ENCODE measurements at places on chromosomes 5 and 9.

GRCh38 chr5:149005077-149005892 lies 57.6 kb downstream of the SH3TC2 start:
- no peak for DNase-seq

- no peak for DNase-seq
These were observed 3.8 kb downstream of the P4HA2 start for GRCh38 chr5:132223861-132224260.

DNA sequence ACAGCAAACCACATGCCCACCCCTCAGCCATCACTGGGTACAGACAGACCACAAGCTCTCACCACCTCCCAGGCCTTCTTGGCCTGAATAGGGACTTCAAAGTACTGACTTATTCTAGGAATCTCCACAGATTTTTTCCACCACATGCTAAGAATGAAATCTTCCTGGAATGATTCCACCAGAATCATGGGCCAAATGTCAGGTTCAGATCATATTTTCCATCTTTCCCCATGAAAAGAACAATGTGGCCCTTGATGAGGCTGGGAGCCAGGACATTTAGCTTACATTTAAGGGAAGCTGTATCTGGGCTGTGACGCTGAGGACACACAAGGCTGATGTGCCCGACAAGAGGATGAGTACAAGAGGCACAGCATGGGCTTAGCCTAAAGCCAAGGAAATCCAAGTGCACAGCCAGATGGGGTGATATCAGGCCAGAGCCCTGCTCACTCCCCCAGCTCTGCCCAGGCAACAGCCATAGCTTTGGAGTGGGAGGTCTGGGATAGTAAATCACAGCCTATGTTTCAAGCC lies 28.1 kb downstream of the ACSL6 start:
- no peak for DNase-seq

DNA sequence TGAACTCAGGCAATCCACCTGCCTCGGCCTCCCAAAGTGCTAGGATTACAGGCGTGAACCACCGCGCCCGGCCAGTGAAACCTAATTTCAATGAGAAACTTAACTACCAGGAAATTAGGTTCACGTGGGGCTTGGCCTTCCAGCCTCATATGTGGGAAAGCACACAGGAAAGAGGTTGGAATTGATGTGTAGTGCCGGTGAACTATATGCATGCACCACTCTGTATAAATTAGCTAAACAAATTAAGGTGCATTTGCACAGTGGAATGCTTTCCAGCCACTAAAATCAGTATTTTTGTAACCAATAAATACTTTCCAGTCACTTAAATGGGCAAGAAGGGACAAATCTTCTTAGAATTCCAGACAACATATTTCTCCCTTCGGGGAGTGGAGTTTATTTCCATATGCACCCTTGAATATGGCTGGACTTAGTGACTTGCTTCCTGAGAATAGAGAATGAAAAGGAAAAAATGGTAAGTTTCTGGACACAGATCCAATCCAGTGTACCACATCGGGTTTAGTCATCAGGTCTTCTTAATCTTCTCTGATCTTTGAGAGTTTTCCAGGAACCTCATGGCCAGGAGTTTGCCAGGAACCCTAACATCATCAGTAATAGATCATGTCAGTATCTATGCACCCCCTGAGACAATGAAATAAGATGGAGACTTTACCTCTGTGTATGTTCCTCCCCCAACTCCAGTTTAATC lies 24.9 kb downstream of the ATOX1 start:
- no peak for DNase-seq

GRCh38 chr9:23731353-23731752 lies 94.7 kb downstream of the ELAVL2 start:
- no peak for DNase-seq

GRCh38 chr9:16150501-16150900 lies 597.7 kb downstream of the CCDC171 start:
- no peak for DNase-seq

DNA sequence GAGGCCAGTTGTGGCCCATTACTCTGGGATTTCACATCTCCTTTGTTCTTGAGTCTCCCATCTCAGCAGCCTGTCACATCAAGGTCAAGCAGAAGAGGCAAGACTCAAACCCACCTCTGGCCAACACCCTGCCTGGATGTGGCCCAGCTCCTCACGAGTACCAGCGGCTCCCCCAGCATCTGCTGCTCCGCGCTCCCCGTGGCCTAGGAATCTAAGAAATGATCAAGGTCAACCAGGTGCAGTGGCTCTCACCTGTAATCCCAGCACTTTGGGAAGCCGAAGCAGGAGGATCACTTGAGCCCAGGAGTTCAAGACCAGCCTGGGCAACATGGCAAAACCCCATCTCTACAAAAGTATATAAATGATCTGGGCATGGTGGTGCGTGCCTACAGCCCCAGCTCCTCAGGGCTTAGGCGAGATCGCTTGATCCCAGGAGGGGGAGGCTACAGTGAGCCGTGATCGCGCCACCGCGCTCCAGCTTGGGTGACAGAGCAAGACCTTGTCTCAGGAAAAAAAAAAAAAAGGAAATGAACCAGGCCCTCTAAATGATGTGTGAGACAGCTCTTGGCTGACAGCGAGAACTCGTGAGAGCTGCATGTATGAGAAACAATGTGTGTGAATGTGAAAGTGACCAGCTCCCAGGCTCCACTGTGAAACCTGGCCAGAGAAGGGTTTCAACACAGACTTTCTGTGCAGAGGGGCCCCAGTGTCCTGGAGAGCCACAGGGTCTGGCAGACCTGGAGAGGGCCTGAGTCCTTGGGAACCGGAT lies 61.6 kb upstream of the ANGPTL2 start:
- no peak for DNase-seq

- no peak for DNase-seq
These were observed 125.6 kb upstream of the PAPPA start for GRCh38 chr9:116027951-116028350.

DNA sequence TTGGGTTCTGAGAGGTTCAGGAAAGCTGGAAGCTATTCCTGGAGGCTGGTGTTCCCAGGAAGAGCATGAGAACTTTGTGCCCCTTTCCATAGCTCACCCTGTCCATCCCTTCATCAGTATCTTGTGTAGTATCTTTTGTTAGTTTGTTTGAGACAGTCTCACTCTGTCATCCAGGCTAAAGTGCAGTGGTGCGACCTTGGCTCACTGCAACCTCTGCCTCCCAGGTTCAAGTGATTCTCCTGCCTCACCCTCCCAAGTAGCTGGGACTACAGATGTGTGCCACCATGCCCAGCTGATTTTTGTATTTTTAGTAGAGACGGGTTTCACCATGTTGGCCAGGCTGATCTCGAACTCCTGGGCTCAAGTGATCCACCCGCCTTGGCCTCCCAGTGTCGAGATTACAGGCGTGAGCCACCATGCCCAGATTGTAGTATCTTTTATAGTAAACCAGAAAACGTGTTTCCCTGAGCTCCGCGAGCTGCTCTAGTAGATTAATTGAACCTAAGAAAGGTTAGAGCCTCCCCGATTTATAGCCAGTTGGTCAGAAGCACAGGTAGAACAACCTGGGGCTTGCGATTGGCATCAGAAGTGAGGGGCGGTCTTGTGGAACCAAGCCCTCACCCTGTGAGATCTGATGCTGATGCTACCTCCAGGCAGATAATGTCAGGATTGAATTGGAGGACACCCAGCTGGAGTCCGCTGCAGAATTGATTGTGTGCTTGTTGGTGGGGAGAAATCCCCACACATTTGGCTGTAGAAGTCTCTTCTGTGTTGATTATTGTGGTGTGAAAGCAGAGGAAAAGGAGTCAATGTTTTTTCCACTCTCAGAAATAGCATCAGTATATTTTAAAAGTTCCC lies 32.3 kb downstream of the ATP6V0E1 start:
- no peak for DNase-seq

DNA sequence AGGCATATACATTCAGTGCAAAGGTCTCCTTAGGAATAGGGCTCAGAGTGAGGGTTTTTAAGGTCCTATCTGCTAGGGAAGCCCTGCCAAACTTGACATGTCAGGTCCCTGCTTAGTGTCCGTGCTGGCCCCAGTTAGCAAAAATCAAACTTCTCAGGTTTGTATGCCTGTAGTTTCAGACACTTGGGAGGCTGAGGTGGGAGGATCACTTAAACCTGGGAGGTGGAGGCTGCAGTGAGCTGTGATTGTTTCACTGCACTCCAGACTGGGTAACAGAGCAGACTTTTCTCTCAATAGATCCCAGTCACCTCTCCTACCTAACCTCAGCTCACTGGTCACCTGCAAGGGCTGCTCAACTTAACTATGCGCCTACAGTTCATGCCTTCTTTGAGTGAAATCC lies 18.7 kb upstream of the TMEM245 start:
- no peak for DNase-seq

GRCh38 chr9:18905028-18905882 lies 127.8 kb downstream of the SAXO1 start:
- DNase-seq = no peak

- no peak for DNase-seq
These were observed 76.8 kb downstream of the MRPL36 start for GRCh38 chr5:1722877-1723276.

Data from central memory CD4-positive, alpha-beta T cell (primary cell).